ENCODE measurements at places on chromosomes 11 and 22.

DNA sequence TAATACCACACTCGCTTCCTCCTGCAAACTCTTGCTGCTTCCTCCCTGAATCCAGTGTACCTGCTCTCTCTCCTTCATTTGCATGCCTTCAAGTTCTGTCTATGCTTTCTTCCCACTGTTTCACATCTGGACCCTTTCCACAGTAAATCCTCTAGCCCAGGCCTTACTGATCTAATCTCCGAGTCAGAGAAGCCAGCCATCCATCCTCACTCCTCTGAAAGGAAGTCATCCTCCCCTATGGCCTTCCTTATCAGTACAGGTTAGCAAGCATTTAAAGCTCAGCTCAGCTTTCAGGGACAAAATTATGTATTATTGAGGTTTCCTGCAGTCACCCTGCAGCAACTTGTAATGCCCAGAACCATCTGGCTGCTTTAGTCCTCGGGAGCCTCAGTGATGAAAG, 116.1 kb downstream of the GALNT18 start:
- no peak for DNase-seq

- DNase-seq, result peak; percentile 11
Measured at GRCh38 chr22:22752556-22753477, 108.4 kb downstream of the GGTLC2 start.

- DNase-seq, result no peak
Measured at GRCh38 chr11:38562562-38562961, 1964.5 kb upstream of the RAG2 start.

DNA sequence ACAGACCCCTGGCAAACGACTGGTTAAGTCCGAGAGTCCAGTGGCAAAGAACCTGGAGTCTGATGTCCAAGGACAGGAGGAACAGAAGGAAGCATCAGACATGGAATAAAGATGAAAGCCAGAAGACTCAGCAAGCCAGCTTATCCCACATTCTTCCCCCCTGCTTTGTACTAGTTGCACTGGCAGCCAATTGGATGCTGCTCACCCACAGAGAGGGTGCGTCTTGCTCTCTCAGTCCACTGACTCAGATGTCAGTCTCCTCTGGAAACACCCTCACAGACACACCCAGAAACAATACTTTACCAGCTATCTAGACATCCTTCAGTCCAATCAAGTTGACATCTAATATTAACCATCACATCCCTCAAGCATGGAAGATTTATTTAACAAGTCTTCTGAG, 1265.8 kb upstream of the CNTN5 start:
- DNase-seq, result no peak

DNA sequence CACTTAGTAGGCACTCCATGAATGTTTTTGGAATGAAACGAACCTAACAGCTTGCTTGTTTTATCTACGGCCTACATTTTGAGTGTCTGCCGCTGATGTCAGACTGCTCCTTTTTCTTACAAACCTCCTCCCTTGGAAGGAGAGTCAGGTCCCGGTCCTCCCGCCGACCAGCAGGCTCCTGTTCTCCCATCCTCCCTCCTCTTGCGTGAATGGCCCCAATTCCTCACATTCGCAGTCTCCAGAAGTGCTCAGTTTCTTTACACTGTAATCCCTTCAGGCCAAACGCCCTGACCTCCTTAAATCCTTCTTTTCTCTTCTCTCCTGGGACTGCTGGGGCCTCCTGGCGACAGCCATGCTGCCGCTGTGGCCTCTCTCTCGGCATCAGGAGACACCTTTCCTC, 82.6 kb upstream of the CSNK2A3 start:
- DNase-seq, result no peak

- peak; percentile 96 for DNase-seq
Measured at GRCh38 chr11:63505857-63506528, at the start of gene LGALS12. Gene LGALS12, plus strand, starts transcription at chr11:63506084. Its CDS starts 375 bp downstream, at chr11:63506459.

DNA sequence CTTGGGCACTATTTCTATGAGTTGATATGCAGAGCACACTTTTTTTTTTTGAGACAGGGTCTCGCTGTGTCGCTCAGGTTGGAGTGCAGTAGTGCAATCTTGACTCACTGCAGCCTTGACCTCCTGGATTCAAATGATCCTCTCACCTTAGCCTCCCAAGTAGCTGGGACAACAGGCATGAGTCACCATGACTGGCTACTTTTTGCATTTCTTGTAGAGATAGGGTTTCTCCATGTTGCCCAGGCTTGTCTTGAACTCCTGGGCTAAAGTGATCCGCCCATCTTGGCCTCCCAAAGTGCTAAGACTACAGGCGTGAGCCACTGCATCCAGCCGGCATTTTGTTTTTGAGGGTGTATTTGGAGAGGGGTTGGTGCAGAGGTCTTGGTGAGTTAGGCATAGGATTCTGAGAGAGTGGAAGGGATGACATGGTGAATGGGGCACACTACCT, 29.9 kb upstream of the MTCH2 start:
- DNase-seq, result no peak

- no peak for DNase-seq
Measured at GRCh38 chr22:17095538-17095937, 10.7 kb downstream of the IL17RA start.

DNA sequence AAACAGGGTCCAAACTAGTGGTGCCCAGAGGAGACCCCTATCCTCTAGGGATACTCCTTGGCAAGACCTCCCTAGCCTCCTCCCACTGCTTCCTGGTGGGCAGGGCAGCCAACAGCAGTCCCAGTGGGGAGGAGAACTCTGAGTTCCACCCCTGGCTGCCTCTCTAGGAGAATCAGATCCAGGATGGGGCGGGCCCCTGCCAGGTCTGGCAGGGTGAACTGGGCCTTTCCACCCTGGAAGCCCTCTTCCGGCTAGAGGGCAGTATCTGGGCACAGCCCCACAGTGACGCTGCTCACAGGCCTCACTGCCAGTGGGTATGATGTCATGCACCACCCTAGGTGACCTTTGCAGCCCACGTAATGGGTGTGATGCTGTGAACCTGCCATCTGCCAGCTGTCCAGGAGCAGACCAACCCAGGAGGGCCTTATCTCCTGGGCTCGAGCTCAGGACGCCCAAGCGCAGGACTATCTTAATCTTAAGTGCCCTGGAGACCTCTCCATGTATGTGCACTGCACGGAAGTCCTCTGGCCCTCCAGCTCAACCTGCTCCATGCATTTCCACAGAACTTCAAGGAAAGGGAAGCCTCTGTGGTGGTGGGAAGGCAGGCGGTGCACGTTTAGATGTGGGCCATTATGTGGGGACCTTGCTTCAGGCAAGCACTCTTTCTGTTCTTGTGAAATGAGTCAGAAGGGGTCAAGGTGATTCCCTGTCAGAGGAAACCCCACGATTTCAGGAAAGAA, 31.8 kb upstream of the FCHSD2 start:
- DNase-seq, result no peak

DNA sequence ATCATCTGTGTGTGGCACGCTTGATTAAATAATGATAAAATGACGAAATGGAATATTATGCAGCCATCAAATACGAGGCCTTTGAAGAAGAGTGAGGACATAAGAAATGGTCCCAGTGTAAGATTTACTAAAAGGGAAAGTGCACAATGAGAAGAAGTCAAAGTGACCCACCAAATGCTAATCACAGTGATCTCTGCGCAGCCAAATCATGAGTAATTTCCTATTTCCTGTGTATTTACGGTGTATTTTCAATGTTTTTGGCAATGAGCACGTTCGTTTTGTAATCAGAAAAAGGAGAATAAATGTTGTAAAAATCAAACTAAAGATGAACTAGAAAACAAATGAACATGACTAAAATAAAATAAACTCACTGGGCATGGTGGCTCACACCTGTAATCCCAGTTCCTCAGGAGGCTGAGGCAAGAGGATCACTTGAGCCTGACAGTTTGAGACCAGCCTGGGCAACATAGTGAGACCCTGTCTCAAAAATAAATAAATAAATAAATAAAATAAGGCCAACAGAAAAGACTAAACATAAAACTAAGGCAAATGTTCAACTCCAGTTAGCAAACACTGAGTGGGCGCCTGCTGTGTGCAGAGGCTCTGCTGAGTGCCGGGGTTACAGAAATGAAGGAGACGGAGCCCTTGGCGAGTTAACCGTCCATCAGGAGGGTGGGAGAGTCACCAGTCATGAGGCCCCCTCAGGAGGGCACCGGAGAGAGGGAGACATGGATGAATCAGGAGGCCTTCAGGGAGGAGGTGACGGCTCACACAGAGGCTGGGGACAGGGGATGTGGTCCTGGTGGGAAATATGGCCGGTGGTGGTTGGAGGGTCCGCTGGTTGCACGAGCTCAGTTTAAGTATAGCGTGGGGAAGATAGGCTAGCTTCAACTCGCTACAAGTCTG, 26.0 kb upstream of the CBX7 start:
- no peak for DNase-seq

DNA sequence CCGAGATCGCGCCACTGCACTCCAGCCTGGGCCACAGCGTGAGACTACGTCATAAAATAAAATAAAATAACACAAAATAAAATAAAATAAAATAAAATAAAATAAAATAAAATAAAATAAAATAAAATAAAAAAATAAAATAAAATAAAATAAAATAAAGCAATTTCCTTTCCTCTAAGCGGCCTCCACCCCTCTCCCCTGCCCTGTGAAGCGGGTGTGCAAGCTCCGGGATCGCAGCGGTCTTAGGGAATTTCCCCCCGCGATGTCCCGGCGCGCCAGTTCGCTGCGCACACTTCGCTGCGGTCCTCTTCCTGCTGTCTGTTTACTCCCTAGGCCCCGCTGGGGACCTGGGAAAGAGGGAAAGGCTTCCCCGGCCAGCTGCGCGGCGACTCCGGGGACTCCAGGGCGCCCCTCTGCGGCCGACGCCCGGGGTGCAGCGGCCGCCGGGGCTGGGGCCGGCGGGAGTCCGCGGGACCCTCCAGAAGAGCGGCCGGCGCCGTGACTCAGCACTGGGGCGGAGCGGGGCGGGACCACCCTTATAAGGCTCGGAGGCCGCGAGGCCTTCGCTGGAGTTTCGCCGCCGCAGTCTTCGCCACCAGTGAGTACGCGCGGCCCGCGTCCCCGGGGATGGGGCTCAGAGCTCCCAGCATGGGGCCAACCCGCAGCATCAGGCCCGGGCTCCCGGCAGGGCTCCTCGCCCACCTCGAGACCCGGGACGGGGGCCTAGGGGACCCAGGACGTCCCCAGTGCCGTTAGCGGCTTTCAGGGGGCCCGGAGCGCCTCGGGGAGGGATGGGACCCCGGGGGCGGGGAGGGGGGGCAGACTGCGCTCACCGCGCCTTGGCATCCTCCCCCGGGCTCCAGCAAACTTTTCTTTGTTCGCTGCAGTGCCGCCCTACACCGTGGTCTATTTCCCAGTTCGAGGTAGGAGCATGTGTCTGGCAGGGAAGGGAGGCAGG, at the start of gene GSTP1:
TSS of gene GSTP1 (plus strand) at position 566 of the 958 bp plus-strand sequence. CDS start at position 598, 32 bp downstream.
- DNase-seq, result peak; percentile 96

GRCh38 chr22:42697542-42698013, 23.1 kb downstream of the A4GALT start:
- no peak for DNase-seq

GRCh38 chr11:47587723-47588326, 1.3 kb downstream of the FAM180B start:
- no peak for DNase-seq

GRCh38 chr11:18491924-18492323, 34.8 kb downstream of the TSG101 start:
- no peak for DNase-seq

Measured in OCI-M1 (cell line).